ENCODE measurements at places on chromosomes 1 and 21.

GRCh38 chr1:94661431-94661932 lies 119.9 kb upstream of the F3 start:
- no peak for DNase-seq

DNA sequence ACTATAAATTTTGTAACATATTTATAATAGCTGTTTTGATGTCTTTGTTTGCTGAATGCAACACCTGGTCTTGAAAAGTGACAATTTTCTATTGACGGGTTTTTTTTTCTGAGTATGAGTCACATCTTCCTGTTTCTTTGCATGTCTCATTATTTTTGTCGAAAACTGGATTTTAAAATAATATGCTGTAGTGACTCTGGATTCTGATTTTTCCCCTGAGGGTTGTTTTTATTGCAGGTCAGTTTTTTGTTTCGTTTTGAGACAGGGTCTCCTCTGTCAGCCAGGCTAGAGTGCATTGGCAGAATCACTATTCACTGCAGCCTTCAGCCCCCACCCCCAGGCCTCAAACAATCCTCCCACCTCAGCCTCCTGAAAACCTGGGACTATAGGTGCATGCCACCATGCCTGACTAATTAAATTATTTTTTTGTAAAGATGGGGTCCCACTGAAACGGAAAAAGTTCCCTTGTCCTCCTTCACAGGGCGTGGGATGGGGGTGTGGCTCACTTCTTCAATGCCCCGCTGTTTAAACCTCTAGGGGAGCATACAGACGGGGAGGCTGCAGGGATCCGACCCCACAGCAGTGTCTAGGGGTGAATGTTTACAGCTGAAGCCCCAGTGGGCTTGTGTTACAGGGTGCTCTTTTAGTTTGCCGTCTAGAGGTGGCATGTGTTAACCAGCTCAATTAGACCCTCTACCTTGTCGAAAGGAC lies 11.3 kb upstream of the PPIE start:
- no peak for DNase-seq

GRCh38 chr1:47934243-47934805 lies 62.9 kb downstream of the TRABD2B start:
- DNase-seq: peak; percentile 88

DNA sequence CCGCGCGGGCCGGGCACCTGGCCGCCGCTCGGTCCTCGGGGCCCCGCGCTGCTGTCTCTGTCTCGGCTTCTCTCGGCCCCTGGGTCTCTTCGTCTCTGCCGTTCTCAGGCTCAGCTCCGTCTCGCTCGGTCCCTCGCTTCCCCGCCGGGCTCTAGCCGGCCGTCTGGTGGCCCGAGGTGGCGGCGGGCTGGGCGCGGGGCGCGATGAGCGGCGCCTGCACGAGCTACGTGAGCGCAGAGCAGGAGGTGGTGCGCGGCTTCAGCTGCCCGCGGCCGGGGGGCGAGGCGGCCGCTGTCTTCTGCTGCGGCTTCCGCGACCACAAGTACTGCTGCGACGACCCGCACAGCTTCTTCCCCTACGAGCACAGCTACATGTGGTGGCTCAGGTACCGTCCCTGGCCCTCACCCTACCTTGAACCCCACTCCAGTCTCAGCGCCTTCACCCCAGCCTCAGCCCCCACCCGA lies 355 bp downstream of the SHISAL2A start:
- DNase-seq: peak; percentile 76

- peak; percentile 85 for DNase-seq
Measured at GRCh38 chr1:85580872-85581801, 576 bp downstream of the CCN1 start.
